ENCODE measurements at places on chromosomes 7 and 10.

DNA sequence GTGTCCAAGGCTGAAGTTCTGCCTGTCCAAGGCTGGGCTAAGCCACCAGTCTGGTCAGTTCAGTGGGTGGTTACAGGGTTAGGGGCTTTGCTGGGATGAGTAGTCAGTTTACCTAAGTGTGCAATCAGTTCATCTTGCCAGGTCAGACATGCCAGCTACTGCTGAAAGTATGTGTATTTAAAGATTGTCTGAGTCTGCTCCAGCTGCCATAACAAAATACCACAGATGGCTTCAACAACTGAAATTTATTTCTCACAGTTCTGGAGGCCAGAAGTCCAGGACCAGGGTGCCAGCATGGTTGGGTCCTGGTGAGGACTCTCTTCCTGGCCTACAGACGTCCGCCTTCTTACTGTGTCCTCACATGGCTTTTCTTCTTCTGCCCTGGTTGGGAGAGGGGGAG is 52.4 kb upstream of the TNS3 start:
- DNase-seq = no peak

DNA sequence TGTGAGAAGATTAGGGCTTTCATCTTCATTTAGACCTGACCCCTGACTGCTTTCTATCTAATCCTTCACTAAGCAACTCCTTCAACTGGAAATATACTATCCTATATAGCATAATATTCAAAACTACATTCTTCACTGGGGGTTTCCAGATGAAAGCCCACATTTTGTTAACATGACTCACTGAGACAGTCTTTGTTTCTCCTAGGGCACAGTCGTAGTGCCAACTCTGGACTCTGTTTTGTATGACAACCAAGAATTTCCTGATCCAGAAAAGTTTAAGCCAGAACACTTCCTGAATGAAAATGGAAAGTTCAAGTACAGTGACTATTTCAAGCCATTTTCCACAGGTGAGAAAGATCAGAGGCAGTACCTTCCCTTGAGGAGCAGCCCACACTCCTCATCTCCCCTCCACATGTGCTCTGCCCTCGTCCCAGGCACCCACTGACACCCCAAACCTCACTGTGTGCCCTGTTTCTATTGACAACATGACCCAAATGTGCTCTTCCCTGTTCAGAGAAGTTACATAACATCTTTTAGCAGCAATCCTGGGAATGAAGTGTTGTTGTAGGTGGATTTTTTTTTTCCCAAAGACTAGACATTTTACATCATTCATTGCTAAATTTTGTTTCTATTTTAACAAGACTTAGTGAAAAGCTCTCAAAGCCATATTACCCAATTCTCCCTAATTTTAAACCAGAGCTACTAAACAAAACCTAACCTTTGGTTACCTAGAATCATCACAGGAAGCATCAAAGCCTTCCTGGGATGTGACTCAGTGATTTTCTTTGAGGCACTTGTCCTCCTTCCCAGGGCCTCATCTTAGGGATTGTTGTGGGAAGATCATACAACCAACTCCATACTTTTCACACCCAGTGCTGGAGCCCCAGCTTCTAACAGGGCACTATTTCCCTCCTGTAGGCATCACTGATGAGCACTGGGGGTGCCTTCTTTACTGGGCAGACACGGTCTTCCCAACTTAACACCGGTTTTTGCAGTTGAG is 10.7 kb downstream of the CYP2E1 start:
- no peak for DNase-seq

GRCh38 chr7:117200786-117201458 is 121.9 kb downstream of the WNT2 start:
- DNase-seq = no peak

- DNase-seq = no peak
Measured at GRCh38 chr10:70442332-70442988, 979 bp upstream of the NODAL start.

DNA sequence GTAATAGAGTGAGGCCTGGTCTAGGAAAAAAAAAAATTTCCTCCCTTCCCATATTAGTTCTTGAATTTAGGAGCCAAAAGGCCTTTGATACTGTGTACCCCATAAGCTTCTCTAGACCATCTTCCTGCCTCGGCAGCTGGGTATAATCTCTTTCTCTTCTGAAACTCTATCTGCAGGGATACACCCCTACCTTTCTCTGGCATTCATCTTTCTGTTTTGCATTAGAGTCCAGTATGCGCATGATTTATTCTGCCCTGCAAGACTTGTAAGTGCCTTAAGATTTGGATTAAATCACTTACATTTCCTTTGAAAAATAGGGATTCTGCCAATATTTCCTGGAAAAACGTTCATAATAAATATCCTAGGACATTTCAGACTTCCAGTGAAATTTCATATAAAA is 431.2 kb downstream of the PLXDC2 start:
- DNase-seq = no peak

DNA sequence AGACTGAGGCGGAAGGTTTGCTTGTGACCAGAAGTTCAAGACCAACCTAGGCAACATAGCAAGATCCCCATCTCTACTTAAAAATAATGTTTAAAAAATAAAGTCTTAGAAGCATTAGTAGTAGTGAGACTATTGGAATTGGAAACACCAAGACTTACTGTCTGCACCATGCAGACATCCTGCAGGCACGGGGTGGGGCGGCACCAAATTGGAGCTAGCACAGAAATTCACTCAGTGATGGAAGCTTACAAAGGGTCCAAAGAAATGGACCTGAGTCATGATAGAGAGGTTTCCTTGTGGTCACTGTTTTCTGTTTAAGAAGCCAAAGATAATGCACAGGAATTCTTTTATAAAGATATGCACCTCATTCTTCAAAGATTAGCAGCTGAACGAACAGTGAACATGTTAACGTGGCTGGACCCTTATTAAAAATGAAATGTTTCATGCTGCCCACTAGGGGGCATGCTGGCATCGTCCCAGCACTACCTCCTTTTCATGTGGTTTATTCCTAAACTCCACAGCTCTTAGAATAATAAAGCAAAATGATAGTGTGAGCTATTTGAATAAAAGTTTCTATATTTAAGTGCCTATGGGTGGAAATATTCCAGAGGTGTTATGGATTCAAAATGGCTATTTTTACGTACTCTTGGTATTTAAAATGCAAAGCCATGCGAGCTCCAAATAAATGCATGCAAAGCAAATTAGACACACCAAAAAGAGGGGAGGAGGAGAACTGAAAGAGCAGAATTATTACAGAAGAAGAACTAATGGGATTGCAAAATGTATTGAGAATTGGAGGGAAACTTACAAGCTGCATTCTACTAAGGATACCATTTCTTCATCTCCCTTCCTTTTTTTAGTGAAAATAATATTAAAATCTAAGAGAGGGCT is 28.6 kb downstream of the PDSS1 start:
- DNase-seq = no peak

GRCh38 chr10:11387551-11388222 is 223.8 kb downstream of the USP6NL start:
- no peak for DNase-seq

GRCh38 chr10:69757553-69758309 is 44.0 kb upstream of the COL13A1 start:
- no peak for DNase-seq

- DNase-seq = no peak
Measured at GRCh38 chr7:88185650-88186049, 34.2 kb downstream of the SRI start.

DNA sequence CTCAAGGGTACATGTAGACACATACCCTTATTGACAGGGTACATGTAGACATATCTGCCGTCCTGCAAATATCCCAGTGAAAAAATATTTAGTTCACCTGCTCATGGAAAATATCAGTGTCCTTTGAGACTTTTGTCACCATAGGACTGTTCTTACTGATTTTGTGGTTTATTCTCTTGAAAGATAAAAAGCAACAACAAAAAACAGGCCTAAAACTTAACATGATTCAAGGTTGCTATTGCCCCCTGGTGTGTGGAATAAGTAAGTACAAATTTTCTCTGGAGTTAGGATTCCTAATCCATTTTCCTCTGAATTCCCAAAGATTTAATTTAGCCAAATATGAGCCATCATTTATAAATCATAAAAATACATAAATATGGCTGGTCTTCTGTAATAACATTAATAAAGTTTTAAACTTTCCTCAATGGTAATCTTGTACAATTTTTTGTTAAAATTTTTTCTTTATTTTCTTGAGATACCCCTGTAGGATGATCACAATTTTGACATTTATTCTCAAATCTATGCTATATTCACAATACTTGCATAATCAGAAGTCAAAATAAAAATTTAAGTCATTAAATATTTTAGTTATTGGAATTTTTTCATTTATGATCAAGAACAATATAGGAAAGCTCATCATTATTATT is 741.4 kb upstream of the POT1 start:
- DNase-seq = no peak

DNA sequence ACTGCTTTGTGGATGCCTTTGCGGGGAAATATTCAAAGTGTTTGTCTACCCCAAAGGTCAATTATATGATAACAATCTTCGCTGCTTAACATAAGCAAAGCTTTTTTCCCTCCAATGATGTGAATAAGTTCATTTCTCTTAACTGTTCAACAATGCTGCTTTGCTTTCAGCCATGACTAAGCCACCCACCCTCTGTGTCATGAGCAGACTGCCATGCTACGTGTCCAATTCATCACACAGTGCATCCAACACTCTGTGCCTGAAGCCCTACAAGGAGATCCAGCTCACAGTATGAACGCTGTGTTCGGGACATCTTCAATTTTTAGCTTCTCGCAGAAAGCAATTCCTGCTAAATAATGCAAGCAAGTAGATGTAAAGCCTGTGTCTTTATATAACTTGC is 5.7 kb upstream of the TAS2R40 start:
- DNase-seq = no peak

- no peak for DNase-seq
Measured at GRCh38 chr7:1192171-1192676, 32.2 kb upstream of the ZFAND2A start.

GRCh38 chr10:3784510-3785250 is at the start of gene KLF6:
KLF6 (minus strand) TSS chr10:3785209; CDS start chr10:3785014, 195 bp downstream.
- peak; percentile 48 for DNase-seq

DNA sequence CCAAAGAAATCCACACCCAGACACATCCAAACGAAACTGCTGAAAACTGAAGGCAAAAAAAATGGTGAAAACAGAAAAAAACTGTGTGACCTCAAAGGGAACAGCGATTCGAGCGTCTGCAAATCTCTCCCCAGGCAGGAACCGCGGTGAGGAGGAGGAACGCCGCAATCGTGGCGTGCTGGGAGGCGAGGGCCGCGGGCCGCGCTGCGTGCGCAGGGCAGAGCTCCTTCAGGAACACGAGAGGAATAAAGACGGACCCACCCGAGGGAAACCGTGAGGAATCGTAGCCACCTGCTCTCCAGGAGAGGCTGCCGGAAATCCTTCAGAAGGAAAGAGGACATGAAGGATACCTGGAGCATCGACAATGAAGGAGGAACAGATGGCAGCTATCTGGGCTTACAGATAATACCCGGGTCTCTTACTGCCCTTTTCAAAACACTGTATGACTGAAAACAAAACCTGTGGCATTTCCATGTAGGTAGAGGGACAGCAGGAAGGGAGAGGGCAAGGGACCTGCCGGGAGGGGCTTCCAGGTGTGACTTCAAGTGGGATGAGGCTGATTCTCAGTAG is 266.0 kb downstream of the MAD1L1 start:
- no peak for DNase-seq

GRCh38 chr7:116195451-116195850 is 14.9 kb upstream of the TES start:
- DNase-seq = no peak

GRCh38 chr7:39855325-39855674 is 94.8 kb upstream of the CDK13 start:
- no peak for DNase-seq

- DNase-seq = no peak
Measured at GRCh38 chr10:96700374-96701099, 19.8 kb downstream of the PIK3AP1 start.

DNA sequence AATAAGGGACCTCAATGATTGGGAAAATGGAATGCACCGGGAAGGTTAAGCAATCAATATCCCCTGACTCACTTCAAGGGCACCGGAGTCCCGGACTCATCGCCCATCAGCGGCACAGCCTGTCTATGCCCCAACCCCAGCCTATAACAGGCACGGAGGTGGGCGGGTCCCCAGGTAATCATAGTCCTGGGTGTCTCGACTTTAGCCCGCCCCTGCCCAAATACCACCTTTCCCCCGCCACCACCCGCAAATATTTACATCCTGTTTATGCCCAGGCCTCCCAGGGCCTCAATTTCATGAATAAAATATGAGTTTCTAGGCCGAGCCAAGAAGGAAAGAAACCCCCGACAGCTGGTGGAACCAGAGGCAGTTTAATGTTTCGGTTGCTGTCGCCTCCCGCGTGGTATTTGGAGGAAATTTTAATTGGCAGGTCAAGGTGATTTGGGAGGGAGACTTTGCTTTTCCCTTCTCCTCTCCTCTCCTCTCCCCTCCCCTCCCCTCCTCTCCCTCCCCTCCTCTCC is 15.6 kb upstream of the RFC2 start:
- no peak for DNase-seq

DNA sequence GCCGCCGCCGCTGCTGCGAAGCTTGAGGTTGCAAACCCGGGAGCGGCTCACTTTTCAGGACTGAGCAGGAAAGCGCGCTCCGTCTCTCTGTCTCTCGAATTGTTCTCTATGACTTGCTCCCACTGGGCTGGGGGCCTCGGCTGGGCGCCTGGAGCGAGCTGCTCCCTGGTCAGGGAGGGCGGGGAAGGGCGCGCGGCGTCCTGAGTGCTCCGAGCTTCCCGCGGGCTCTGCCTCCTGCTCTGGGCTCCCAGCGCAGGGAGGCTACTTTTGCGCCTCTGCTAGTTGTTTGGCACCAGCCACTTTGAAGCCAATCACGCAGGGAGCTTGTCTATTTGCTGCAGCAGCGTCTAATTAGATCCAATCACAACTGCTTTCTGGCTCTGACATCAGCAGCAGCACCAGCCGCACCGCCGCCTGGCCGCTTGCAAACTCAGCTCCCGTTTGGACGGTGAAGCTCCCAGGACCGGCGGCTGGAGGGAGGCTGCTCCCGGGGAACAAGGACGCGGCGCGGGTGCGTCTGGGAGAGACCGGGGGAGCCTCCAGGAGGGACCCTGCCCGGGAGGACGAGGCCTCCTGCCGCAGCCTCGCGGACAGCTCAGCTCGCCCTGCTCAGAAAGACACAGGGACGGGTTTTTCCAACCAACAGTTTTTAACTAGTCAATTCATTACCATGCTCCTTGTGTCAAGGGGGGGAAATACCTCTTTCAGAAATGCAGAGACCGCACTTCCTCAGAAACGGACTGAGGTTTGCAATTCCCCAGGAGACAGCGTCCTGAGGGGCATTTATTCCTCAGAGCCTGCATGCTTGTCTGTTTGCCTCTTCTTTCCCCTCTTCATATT is at the start of gene ADARB2:
Gene ADARB2, minus strand, starts transcription at position 304 of the 840 bp plus-strand sequence.
- DNase-seq = no peak

GRCh38 chr10:49512121-49512809 is 26.7 kb downstream of the ERCC6 start:
- no peak for DNase-seq

GRCh38 chr7:139495580-139496125 is 12.2 kb upstream of the KLRG2 start:
- no peak for DNase-seq
